ENCODE measurements at places on chromosomes 6 and 20.

DNA sequence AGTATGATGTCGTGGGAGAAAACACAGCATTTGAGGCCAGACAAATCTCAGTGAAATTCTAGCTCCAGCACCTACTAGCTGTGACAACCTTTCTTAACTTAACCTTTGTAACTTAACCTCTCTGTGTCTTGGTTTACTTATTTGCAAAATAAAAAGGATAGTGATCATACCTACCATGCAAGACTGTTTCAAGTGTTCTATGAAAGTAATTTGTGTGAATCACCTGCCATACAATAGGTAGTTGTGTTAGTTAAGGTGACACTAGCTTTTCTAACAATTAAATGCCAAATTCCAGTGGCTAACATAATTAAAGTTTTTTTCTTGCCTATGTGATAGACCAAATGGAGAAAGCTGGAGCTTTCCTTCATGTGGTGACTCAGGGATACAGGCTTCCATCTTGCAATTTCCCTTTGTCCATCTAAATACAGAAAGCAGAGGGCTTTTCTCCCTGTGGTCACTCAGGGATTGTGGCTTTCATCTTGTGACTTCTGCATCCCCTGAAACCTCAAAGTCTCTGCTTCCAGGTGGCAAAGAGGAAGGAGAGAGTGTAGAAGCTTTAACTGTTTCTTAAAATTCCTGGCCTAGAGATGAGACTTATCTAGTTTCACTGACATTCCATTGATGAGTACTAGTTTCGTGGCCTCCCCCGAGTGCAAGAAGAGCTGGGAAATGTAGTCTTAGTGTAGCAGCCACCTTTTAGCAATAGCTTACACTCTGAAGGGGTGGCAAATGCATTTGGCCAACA lies 311.4 kb downstream of the CLIC5 start:
- no peak for DNase-seq

GRCh38 chr20:3699037-3699436 lies 13.4 kb downstream of the SIGLEC1 start:
- no peak for DNase-seq

GRCh38 chr6:2680264-2680922 lies 70.3 kb downstream of the MYLK4 start:
- DNase-seq: no peak

GRCh38 chr6:119129148-119129967 lies 50.9 kb upstream of the FAM184A start:
- no peak for DNase-seq

GRCh38 chr6:68059261-68059660 lies 575.8 kb upstream of the ADGRB3 start:
- no peak for DNase-seq

GRCh38 chr6:12138936-12139335 lies 126.8 kb downstream of the HIVEP1 start:
- DNase-seq: no peak

DNA sequence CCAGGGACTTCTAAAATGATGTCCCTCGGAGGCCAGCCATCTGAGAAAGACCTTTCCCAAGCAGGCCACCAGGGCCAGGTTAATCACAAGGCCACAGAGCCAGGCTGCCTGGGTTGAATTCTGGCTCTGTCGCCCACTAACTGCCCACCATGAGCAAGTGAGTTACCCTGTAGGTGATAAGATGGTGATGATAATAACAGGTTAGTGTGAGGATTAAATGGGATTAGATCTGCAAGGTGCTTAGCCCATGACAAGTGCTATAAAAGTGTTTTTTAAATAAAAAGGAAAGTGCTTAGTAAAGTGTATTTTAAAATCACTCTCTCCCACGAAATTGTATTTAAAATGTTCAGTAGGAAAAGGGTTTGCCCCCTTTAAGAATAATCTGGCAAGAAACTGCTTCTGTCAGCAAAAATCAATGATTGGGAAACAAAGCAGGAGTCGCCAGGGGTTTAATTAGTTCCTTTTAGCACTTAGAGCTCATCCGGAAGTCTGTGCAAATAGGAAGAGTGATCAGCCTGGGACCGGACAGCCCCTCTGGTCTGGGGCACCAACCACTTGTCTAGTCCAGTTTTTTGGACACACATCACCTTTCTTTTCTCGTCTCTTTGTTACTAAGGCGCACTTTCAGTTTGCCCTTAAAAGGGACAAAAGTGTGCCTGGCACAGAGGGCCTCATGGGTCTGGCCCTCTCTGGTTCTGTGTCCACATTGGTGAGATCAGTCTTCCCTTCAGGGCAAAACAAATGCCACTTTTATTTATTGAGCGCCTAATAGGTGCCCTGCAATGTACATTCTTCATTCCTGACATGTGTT lies 150.4 kb downstream of the GRM4 start:
- no peak for DNase-seq

GRCh38 chr6:68978411-68978810 lies 343.3 kb downstream of the ADGRB3 start:
- no peak for DNase-seq

- no peak for DNase-seq
Measured at GRCh38 chr6:157200611-157201010, 122.7 kb downstream of the TMEM242 start.

- no peak for DNase-seq
Measured at GRCh38 chr6:128280960-128281359, 239.4 kb downstream of the PTPRK start.

GRCh38 chr6:15254070-15254975 lies 8.5 kb downstream of the JARID2 start:
- no peak for DNase-seq

GRCh38 chr6:54419885-54420284 lies 111.6 kb downstream of the TINAG start:
- DNase-seq: no peak

GRCh38 chr20:56371977-56372376 lies 13.2 kb downstream of the FAM210B start:
- DNase-seq: no peak

DNA sequence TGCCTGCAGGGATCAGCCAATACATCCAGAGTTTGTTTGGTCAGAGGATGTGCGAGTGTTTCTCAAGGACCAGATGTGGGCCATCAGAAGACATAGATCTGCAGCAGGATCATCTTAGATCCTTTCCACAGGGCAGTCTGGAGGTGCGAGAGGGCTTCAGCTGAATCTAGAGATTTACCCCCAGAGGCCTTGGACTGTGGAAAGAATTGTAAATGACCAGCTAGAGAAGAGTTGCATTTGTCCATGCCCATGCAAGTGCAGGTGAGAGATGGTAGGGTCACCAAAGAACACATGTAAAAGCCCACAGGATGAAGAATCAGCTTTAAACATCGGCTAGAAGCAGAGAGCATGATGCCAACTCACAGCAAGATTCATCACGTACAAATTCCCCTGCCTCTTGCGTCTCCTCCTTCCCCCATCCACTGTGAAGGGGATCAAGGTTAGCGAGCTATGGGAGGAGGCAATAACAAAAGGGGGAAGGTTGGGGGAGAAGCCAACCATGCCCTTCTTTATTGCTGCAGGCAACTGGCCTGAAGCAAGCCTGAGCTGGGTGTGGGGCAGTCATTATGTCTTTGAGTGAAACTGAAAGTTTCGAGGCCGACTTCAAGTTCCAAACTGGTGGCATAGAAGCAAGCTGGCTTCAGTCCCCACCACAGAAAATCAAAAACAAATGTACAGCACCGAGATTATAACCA lies 83.5 kb downstream of the SCML4 start:
- no peak for DNase-seq

DNA sequence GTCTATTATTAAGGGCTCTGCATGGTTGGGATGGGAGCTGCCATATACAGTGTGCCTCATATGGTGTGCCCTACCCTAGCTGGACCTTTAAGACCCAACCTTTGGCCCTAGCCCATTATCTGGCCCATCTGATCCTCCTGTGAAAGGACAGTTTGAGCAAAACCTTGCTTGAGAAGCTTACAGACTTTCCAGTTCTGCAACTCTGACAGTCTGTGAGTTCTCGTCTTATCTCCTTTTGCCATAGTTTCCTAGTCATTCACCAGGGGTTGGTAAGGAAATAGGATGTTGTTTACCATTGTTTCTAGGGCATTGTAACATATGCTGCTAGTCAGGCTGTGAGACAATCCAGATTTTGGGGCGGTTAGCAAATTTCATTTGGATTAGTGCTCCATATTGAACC lies 17.2 kb downstream of the CTNNBL1 start:
- DNase-seq: no peak

GRCh38 chr6:33019372-33019771 lies 10.0 kb upstream of the HLA-DOA start:
- DNase-seq: no peak

GRCh38 chr6:148617530-148617929 lies 129.3 kb upstream of the UST start:
- DNase-seq: no peak

DNA sequence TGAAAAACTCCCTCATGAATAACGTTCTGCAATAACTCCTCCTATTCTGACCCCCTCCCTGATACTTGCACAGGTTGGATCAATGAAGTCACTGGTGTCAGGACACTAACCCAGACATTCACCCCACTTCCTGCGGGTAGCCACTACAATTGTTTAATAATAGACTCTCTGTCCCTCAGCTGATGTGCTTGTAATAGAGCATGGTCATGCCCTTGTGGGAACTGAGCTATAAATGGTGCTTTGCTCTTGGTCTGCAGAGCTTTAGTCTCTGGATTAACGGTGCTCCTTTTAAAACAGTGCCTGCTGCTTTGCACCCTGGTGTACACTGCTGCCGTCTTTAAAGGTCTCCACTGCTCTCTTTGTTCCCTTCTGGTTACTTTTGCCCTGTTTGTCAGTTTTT lies 127.3 kb downstream of the BACH2 start:
- DNase-seq: no peak
